Mesothelial cell of epicardium (in vitro differentiated cells): ENCODE measurements at places on chromosomes 6 and 20. TPM values are rescaled to one million over a fixed set of nuclear protein-coding genes. Genes with fewer than 3 reads are reported as not detected.

Gene TRDN
- total RNA-seq: 0.20 to 0.34 TPM in 2 of 3 replicates, not detected in the other

Gene HLA-G
- total RNA-seq: 0.29 to 0.70 TPM (median 0.56 TPM) in 3 replicates

Gene RSPH3
- total RNA-seq: 9.1 to 10.6 TPM (median 9.3 TPM) in 3 replicates

DNA sequence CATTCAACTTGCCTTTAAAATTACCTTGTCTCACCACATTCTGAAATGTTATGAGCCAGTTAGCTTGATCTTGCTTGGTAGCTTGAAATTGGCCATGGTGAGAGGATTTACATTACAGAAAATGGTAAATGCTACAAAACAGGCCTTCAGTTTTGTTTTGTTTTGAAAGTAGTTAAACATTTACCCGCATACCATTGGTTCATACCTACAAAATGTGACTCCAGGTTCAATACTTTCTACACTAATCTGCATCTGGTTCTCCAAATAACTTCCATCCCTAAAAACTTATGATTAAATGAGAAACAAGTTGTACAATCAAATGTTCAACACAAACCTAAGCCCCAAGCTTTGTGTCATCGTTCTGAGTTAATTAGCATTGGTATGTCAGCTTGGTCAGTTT, 30.5 kb upstream of the MYBL2 start:
- no peak for DNase-seq

- DNase-seq: no peak
Measured at GRCh38 chr20:22465622-22466446, 118.5 kb downstream of the FOXA2 start.

GRCh38 chr6:43990627-43991619, 136.3 kb downstream of the MRPL14 start:
- DNase-seq: no peak

DNA sequence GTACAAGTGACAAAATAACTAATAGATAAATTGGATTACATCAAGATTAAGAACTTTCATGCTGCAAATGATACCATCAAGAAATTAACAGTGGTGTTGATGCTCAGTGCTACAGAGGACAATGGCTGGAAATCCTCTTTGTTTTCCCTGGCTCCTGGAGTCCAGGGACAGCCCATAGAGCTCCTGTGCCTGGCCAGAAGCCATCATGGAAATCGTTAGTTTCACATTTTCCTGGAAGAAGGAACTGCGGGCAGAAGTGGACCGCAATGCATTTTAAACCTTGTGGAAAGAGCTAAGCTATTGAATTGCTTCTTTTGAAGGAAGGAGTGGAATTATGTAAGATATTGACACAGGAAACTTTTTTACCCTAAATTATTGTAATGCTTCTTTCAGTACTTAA, 276.0 kb downstream of the GJA1 start:
- no peak for DNase-seq

DNA sequence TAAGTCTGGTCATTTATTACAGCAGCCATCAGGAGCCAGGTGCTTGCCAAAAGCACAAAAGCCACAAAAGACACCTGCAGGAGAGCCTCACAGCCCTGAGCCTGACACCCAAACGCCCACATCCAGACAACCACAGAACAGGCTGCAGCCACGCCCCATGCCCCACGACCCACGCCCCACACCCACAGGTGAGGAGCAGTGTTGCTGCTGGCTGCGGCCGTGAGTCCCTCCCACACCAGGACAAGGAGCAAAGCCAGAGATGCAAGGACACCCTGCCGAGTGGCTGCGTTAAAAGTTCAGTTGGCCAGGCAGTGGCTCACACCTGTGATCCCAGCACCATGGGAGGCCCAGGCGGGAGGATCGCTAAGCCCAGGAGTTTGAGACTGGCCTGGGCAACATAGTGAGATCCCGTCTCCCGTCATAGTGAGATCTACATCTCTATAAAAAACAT, 43.0 kb downstream of the SLC2A4RG start:
- DNase-seq: no peak

- no peak for DNase-seq
Measured at GRCh38 chr20:45994761-45995493, 13.8 kb upstream of the MMP9 start.

Gene LPA
- total RNA-seq: 0.93 to 2.0 TPM (median 1.3 TPM) in 3 replicates

- DNase-seq: no peak
Measured at GRCh38 chr20:25288291-25289181, 40.7 kb downstream of the PYGB start.

DNA sequence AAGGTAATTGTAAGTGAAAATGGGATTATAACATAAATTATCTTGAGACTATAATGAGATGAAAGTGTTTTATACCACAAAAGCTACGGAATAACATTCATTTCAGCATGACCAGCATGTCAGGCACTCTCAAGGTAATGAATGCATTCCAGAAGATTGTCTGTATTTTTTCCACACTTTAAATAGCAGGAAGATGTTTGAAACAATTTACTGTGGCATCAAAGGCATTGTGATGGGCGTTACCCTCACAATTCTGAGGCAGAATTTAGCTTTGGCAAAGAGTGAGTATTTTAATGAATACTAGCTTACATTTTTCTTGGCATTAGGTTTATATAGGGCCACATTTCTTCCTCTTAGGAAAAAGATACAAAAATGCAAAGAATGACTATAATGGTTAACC, 627.2 kb downstream of the BCKDHB start:
- no peak for DNase-seq

Gene EMILIN3
- 5.0 to 5.6 TPM (median 5.2 TPM) in 3 replicates for total RNA-seq

Gene TRIM26
- total RNA-seq: 55.4 to 58.3 TPM (median 56.9 TPM) in 3 replicates

Gene OOEP
- total RNA-seq: not detected in 3 replicates

Gene RNF217
- total RNA-seq: 49.8 to 54.9 TPM (median 51.1 TPM) in 3 replicates

DNA sequence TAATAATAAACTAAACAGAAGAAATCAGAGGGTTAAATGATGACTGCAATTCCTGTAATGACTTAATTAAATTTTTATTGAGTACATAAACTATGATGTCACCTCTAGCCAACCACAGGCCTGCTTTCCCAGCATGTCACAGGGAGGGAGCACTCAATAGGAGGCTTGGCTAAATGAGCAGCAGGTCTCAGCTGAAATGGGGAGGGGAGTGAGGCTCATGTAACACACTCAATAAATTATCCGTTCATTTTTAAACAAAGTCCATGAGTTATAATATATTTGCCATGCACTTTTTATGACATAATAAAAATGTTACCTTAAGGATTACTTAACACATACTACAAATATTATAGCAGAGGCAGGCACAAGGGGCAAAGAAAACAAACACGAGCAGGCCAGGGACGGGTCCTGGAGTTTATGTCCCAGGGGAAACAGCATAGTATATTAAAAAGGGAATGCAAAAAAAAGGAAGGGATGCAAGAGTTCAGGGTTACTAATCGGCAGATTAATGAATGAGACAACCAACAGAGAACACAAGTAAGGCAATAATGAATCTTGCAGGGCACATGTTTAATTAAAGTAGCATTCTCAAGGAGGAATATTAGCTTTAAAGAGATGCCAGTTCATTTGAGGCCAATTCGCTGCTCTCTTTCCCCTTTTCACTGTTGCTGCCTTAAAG, 27.1 kb upstream of the FAM83C start:
- no peak for DNase-seq

- no peak for DNase-seq
Measured at GRCh38 chr6:56555438-56555872, 87.2 kb downstream of the DST start.

Gene RIMS1
- total RNA-seq: 5.8 to 6.3 TPM (median 6.0 TPM) in 3 replicates

- DNase-seq: no peak
Measured at GRCh38 chr6:82872185-82872584, 193.5 kb downstream of the UBE3D start.

Gene CPXM1
- total RNA-seq: 152 to 160 TPM (median 155 TPM) in 3 replicates

- DNase-seq: no peak
Measured at GRCh38 chr20:59484228-59484627, 120.1 kb upstream of the PHACTR3 start.

DNA sequence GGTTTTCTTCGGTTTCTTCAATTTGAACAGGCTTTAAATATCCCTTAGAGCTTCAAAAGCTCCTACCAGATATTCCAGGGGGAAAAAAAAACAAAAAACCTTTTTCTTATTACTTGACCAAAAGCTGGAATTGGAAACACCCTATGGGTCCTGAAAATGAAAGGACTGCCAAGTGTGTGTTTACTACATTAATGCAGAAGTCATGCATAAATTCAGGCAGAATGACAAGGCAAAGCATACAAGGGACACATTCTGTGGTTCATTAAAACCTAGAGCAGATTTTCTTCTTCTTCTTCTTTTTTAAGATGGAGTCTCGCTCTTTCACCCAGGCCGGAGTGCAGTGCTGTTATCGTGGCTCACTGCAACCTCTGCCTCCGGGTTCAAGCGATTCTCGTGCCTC, 119.1 kb downstream of the GMDS start:
- no peak for DNase-seq
